H1 (cell line): ENCODE measurements at places on chromosomes 7 and 10.

DNA sequence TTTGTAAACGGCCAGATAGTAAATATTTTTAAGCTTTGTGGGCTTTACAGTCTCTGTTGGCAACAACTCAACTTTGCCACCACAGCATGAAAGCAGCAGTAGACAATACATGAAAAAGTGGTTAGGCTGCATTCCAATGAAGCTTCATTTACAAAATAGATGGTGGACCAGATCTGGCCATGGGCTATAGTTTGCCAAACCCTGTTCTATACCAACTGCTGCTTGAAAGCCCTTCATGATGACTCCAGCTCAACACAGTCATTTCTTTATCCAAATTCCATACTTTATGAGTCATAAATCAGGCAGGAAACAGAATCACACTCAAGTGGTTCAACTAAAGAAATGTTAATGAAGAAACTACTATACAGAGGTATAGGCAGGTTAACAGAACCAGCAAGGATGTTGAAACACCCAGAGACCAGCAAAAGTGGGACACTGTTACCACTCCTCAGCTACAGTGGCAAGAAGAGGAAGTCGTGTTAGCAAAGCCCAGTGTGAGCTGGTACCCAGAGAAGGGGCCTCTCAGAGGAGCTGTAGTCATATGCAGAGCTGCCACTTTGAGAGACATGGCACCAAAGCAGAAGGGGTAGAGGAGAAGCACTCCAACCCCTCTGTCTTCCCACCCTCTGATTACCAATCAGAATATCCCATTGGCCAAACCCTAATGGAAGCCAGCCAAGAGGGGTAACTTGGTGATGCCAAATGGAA is 72.5 kb downstream of the PRLHR start:
- no peaks in the 10 kb centered on the region for H3K36me3 ChIP-seq
- no peak for DNase-seq
- no peaks in the 10 kb centered on the region for H3K27me3 ChIP-seq
- H3K4me3 ChIP-seq: no peak overlapping the region; the same call in 1 of the 2 replicates
- H3K4me1 ChIP-seq: peaks cover 9% of the 10 kb centered on the region
- no peak overlapping the region for H3K27ac ChIP-seq

DNA sequence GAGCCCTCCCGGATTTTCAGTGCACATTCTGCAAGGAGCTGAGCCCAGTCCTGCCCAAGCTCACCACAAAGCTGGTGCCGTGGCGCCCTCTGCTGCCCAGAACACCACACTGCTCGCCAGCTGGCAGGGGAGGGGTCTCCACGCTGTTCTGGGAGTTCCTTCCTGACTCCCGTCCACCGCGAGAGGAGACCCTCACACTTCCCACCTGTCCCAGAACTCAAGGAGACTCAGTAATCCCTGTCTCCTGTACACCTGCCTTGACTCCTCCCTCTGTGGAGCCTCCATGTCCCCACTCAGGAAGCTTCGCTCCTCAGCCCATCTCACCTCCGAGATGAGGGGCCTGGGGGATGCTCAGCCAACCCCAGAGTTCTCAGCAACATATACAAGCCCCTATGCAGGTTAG is 11.3 kb downstream of the C10orf105 start:
- H3K4me1 ChIP-seq: peaks cover 2% of the 10 kb centered on the region; the same call in 1 of the 2 replicates
- no peak overlapping the region for H3K4me3 ChIP-seq
- peak; percentile 62 for DNase-seq
- no peaks in the 10 kb centered on the region for H3K36me3 ChIP-seq
- H3K27me3 ChIP-seq: peaks cover 3% of the 10 kb centered on the region; the same call in 1 of the 2 replicates
- no peak overlapping the region for H3K27ac ChIP-seq

- H3K27me3 ChIP-seq: no peaks in the 10 kb centered on the region
- H3K4me3 ChIP-seq: no peak overlapping the region
- H3K4me1 ChIP-seq: peaks cover 2% of the 10 kb centered on the region
Observed at GRCh38 chr7:71633551-71634008, 501.6 kb downstream of the GALNT17 start.

GRCh38 chr10:125392609-125393008 is 232.2 kb upstream of the CTBP2 start:
- H3K4me1 ChIP-seq: no peaks in the 10 kb centered on the region
- no peaks in the 10 kb centered on the region for H3K36me3 ChIP-seq
- H3K27me3 ChIP-seq: no peaks in the 10 kb centered on the region
- no peak overlapping the region for H3K27ac ChIP-seq
- no peak for DNase-seq

- no peak overlapping the region for H3K27ac ChIP-seq
- no peaks in the 10 kb centered on the region for H3K4me1 ChIP-seq
- H3K4me3 ChIP-seq: no peak overlapping the region
Observed at GRCh38 chr7:35754741-35755140, 46.1 kb upstream of the SEPTIN7 start.
